ENCODE measurements at places on chromosomes 5 and 9.
A peak's percentile ranks its signal among the peaks of the same experiment; 100 is the strongest.

GRCh38 chr9:110155751-110156150 lies 52.2 kb downstream of the C9orf152 start:
- DNase-seq: no peak

DNA sequence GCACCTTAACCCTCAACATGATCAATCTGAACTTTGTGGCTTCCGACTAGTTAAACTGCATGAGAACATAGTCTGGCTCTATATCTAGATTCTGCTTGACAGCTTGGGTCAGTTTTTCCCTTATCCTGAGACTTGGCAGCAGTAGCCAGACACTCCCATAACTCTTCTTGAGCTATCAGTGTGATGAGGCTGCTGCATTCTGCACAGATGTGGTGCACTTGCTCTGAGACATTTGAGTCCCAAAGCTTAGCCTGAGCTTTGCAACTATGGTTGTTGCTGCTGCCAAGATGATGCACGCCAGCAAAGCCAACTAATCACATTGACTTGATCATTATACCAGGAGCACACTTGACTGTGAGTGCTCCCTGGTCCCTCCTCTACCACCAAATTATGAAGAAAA lies 36.2 kb downstream of the MOCS2 start:
- DNase-seq: no peak

DNA sequence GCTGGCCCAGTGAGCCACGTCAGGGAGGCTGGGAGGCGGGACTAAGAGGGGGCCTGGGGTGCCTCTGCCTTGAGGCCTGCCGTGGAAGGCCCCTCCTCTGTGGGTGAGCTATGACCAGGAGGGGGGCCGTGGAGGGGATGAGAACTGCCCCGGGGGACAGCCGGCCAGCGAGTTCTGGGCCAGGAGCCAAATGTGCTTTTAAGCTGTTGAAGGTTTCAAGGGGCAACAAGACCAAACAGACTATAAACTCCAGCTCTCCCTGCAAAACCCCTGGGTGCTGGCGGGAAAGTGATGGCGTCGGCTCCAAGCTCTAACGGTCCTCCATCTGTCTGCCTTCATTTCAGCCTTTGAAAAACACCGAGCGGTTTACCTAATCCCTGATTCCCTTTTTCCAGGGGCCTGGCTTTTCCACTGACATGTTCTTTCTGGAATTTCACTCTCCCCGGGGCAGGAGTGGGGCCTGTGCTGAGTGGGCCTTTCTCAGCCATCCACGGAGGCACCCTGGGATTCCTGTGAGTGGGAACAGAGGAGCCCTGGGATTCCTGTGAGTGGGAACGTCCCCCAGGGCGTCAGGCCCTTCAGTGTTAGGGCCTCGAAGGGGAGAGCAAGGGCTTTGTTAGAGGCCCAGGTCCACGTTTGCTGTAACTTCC lies 65.6 kb downstream of the COL5A1 start:
- DNase-seq: no peak

GRCh38 chr5:149432376-149432775 lies 53.3 kb upstream of the IL17B start:
- DNase-seq: no peak

DNA sequence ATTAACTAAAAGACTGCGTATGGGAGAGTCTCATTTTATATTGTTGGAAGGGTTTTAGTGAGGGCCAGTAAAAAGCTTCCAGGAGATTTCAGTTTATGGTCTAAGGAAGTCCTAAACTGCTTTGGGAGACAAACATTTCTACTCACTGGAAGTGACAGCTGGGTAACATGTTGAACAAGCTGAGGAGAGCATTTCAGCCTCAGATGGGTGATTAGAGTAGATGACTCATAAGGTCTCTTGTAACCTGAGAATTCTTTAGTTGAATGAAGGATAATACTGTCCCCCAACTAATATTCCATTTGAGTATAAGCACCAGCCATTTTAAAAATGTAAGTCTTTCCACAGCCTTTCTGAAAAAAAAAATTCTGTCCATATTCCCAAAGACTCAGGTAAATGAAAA lies 218.0 kb upstream of the C9orf72 start:
- DNase-seq: no peak

DNA sequence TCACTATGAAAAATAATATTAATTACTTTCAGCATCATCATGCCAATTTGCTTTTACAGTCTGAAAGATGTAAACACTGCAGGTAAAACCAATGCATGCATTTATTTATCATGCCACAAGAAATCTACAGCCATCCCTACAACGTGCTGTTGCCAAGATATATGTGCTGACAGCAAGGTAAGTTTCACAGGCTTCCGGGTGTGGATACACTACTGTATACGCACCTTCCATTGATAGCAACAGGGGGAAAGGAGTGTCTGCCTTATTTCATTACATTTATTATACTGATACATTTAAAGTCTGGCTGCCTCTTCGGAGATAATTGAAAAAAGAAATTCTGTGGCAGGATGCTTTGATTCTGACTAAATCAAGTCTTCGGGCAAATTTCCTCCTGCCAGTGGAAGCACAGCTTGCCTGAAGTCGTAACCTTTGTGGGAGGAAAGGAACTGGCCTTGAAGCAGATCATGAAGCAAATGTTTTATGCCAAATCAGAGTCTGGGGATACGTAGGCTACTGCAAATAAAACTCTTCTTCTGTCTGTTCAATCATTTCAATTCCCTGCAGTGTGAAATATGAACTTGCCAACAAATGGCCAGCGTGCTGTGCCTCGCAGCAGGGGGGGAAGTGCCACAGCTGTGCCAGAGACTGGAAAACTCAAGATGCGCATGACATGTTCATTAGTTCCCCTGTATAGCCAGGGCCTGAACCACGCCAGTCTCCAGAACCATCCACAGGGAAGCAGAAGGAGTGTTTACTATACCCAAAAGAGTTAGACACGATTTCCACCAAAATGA lies 268.1 kb downstream of the EFNA5 start:
- DNase-seq: no peak

DNA sequence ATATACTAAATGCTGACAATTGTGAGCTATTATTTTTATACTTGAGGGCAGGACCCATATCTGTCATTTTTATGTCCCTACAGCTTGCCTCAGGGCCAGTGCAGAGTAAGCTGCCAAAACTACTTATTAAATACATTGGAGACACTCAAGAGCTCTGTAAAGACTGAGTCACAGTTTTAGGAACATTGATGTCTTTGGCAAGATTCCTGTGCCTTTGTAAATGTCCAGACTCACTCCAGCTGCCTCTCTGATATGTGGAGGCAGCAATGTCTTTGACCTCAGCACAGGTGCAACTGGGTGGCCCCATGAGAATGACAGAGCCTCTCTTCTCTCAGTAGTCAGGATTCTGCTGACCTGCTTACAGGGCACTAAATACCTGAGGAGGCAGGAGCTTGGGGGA lies 363.2 kb downstream of the OSTF1 start:
- no peak for DNase-seq

- DNase-seq: no peak
These were observed 59.0 kb upstream of the NUDT12 start for GRCh38 chr5:103621548-103621930.

DNA sequence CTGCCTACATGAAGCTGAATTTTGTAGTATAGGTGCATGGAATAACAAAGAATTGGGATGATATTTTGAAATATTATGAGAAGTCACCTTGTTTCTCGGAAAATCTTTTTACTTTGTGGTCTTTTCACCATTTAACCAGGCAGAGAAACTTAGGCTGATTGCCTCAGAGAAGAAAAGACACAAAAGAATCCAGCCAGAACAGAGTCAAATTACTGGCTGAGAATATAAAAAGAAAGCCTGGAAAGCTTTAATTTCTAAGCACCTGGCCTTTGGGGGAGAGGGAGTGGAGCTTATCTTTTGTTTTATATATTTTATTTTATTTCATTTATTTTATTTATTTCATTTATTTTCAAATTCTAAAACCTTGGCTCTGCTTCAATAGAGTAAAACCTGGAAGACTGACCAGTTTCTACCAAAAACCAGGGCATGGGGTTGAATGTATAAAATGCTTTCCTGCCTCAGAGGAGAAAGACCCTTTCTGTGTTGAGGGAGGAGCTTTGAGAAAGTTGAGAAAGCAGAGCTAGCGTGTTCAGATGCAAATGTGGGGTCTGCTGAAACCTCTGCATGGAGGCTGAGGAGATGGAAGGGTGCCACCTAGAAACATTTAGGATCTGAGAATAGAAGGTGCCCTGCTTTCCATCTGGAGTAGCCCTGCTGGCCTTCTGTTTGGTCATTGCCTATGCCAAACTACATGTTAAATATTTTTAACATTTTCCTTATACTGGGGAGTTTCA lies 81.6 kb downstream of the NREP start:
- DNase-seq: no peak

- no peak for DNase-seq
These were observed 476.6 kb upstream of the EDIL3 start for GRCh38 chr5:84861306-84861705.

GRCh38 chr5:159034083-159034824 lies 65.5 kb downstream of the EBF1 start:
- DNase-seq: no peak

GRCh38 chr5:137695651-137696428 lies 40.0 kb downstream of the KLHL3 start:
- DNase-seq: peak; percentile 15

- no peak for DNase-seq
These were observed 13.3 kb upstream of the SLC31A2 start for GRCh38 chr9:113137196-113138168.

DNA sequence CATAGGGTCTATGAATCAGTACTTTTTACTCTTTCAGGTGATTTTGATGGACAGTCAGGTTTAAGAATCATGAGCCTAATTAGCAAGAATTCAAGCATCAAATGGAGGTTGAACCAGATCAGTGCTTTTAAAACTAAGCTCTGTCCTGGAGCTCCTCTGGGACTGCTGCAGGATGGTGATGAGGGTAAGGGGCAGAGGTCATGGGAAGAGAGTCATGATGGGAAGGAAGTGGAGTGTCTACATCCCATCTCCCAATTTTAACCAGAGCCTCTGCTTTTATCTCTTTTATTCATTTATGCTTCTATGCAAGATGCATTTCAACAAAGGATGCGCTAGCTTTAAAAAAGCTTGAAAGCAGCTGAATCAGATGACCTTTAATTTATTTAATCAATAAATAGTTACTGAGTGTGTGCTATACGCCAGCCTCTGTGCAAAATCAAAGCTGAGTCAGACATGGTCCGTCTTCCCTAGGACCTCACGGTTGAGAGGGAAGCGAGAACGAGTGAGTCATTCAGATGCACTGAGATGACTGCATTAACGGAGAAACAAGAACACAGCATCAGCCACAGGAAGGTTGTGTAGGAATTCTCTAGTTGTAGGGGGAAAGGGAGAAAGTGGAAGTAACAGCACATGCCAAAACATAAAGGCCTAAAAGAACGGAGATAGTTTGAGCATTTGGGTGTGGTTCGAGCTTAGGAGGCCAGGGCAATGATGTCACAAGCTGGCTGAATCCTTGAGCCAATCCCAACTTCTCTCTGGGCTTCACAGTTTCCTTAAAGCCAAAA lies 441.6 kb upstream of the BRINP1 start:
- DNase-seq: no peak

All from activated CD4-positive, alpha-beta T cell treated with anti-CD3 and anti-CD28 coated beads, Interleukin-2, Interleukin-6, amounts not matched to agents 100 ng/mL and 50 ng/mL, durations not matched to agents 16 hours and 8 hours (primary cell).